Stimulated activated CD4-positive, alpha-beta T cell treated with anti-CD3 and anti-CD28 coated beads, Interleukin-1b, Interleukin-23, amount 100 ng/mL, for 1 hour (primary cell): ENCODE measurements at places on chromosomes 6 and 20.

GRCh38 chr20:34363465-34364222, 571 bp downstream of the ITCH start:
- DNase-seq = no peak

- DNase-seq = no peak
Measured at GRCh38 chr6:4253604-4254231, 118.3 kb upstream of the ECI2 start.

GRCh38 chr6:113591896-113592827, 265.0 kb upstream of the MARCKS start:
- no peak for DNase-seq

DNA sequence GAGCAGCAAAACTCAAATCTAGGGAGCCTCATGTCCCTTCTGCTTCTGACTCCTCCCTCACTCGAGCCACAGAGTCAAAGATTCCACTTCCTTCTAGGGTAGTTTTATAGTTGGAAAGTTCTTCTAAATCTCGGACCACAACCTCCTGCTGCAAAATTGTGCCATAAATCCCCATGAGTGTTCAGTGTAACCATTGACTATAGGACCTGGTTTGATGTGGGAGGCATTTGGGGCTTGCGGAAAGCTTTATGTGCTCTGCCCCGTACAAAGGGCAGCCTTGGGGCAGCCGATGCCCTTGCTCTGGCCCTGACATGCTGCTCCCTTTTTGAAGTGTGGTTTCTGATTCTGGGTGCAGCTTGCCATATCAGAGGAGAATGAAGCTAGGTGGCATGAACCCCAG, 43.6 kb upstream of the IER3 start:
- DNase-seq = no peak

GRCh38 chr6:140602431-140603248, 1228.2 kb upstream of the CITED2 start:
- DNase-seq = no peak

- no peak for DNase-seq
Measured at GRCh38 chr6:32972353-32973143, 4.2 kb downstream of the BRD2 start.

- DNase-seq = no peak
Measured at GRCh38 chr6:170271771-170272314, 19.0 kb downstream of the DLL1 start.

- no peak for DNase-seq
Measured at GRCh38 chr6:161235776-161236633, 37.9 kb downstream of the AGPAT4 start.

- DNase-seq = no peak
Measured at GRCh38 chr6:88662163-88662580, 301.2 kb downstream of the RNGTT start.
